A673 (cell line): ENCODE measurements at places on chromosomes 16 and 17.

DNA sequence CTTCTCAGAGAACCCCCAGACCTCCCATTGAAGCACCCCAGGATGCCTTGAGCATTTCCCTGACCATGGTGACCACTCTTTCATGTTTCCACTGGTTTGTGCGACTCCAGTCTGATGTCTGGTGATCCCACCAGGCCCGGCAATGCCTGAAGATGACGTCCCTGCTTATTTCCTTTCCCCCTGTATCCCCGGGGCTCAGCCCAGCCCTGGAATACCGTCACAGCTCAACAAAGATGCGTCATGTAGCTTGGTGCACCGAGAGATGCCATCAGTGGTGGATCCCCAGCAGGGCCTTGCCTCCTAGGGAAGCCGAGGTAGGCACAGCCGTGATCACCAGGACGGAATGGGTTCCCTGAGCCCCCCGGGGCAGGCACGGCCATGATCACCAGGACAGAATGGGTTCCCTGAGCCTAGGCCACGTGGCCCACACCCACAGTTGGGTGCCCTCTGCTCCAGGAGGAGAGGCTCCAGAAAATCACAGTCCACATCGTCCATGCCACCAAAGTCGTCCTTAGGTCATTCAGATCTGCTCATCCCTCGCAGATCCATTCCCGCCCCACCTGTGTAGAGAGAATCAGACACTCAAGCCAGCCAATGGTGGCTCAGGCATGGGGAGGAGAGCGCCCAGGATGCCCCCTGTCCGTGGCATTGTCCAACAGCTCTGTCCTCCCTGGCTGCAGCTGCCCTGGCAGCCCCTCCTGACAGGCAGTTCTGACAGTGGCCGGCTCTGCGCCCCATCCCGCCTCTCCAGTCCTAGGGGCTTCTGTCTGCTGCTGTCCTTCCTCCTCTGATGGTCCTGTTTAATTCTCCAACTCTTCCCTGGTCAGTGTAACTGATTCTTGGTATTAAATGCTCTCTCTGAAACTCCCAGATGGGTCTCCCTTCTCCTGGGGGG is 261.1 kb downstream of the RBFOX3 start:
- DNase-seq, result no peak

GRCh38 chr16:78990309-78990701 is 610.2 kb downstream of the MAF start:
- no peak for DNase-seq

DNA sequence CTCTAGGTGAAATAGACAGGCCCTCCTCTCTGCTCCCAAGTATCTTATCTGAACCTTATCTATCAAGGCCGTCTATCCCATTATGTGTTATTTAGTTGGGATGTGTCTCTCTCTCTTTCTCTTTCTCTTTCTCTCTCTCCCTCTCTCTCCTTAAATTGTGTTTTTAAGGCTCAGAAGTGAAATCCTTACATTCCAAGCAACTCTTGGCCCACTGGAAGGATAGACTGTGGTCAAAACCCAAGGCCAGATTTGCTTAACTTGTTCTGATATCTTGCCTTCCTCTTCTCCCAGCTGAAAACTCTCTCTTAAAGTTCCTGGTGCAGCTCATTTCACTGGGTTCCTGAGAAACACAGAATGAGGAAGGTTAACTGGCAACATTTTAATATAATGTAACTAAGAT is 14.7 kb downstream of the CDRT4 start:
- no peak for DNase-seq

DNA sequence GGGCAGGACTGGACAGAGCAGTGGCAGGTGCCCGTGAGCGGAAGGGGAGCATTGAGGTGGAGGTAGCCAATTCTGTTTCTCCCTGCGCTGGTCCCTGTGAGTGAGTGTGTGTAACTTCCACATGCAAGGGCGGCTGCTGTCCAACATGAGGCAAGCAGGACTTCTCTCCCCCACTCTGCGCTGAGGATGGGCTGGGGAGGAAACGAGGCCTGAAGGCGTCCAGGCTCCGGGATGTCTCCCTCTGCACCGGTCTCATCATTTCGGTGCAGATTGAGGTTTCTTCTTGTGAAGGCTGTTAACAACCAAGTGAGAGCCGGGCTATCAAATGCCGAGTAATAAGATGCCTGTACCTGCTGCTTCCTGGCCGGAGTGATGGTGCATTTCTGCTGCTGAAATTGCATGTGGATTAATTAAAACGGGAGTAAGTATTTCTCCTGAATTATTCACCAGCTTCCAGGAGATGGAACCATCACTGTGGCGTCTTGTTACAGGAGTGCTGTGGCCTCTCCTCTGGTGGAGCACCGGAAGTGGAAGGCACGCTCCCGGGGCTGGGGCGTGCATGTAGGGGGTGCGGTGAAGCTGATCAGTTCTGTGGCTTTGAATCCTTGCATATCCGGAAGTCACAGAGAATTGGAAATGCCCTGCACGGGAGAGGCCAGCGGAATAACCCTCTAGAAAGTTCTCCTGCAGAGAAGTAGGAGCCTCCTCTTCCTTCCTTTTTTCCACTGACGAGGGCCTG is 41.7 kb upstream of the MGAT5B start:
- DNase-seq, result peak; percentile 44

DNA sequence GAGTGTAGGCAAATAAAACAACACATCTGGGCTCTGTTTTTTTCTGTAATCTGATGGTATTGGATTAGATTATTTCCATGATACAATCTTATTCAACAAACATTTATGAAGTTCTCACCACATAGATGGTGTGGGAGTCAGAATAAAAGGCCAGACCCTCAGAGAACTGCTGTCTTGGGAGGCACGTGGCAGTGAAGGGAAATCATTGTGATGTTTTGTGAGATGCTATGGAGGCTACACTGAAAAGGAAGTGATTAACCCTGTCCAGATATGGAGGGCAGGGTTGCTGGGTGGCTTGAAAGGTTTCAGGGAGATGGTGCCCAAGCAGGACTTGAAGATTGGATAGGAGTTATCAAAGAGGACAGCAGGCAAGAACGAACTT is 35.6 kb downstream of the DHRS7B start:
- no peak for DNase-seq

- DNase-seq, result no peak
Observed at GRCh38 chr16:85586380-85587104, 26.6 kb upstream of the GSE1 start.
